Calu3 (cell line): ENCODE measurements at places on chromosomes 4 and X.
A peak's percentile ranks its signal among the peaks of the same experiment; 100 is the strongest.

DNA sequence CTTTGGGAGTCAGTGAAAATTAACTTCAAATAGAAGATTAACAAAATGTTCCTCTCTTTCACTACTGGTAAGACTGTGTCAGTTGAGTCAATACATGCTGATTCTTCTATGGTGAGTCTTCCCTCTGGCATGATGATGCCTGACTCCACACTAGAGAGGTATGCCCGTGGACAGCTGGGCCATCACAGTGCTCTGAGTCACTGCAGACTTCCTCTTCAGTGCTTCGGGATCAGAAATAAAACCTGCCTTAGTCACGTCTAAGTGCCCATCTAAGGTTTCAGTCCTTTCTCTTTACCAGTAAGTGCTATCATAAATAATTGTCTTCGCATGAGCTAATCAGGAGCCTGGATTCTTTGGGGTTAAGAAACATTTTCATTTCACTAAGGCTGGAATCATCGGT lies 1.6 kb upstream of the ASB5 start:
- peak; percentile 24 for DNase-seq

- no peak for DNase-seq
Measured at GRCh38 chr4:140641789-140642439, 73.2 kb upstream of the UCP1 start.

- DNase-seq = peak; percentile 22
Measured at GRCh38 chr4:109701566-109702410, 1.5 kb downstream of the CASP6 start.

GRCh38 chrX:12309744-12310076 lies 171.4 kb downstream of the FRMPD4 start:
- DNase-seq = no peak

- DNase-seq = no peak
Measured at GRCh38 chrX:151704041-151704663, 8.9 kb downstream of the PRRG3 start.

DNA sequence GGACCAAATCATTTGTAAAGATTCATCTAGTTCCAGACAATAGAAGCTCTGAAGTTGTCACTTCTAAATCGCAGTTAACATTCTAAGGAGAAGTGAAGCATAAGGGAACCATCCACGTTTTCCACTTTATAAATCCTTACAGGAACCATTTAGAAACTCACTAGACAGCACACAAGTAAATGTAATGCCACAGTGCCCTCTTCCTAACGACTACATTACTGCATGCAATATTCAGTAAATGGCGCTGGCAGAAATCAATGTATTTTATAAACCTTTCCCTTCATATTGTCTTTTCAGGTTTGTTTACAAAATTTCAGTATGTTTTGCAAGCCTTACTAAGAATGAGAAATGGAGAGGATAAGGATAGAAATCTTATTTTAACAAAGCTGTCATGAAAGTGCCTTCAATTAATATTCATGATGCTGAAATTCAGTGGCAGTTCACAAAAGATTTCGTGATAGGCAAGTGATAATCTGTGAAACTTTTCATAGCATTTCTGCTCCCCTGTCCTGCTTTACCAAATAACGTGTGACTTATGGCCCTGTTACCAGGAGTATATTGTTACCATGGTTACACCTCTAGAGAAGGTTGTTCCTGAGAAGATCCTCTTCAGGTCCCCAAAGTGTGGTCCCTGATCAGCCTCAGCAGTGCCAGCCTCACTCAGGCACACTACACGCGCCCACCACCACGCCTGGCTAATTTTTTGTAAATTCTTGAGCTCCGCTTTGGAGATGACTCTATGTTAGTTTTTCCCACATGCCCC lies 54.2 kb downstream of the TMA16 start:
- DNase-seq = peak; percentile 18

GRCh38 chrX:133374874-133375387 lies 40.4 kb downstream of the GPC4 start:
- no peak for DNase-seq

DNA sequence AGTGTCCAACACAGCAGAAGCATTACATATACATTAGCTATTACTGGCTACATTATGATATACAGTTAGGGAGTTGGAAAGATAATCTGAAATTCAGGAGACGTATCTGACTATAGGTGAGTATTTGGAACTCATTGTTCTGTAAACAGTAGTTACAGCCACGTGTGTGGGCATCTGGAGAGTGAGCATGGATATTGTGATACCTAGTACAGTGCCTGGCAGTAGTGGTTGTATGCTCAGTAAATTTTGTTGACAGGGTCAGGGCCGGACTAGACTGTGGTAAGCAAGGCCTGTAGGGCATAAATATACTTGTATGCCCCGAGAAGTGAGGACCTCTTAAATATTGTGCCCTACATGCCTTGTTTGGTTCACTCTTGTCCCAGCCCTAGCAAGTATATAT lies 2.9 kb downstream of the F9 start:
- DNase-seq = no peak

- no peak for DNase-seq
Measured at GRCh38 chrX:63784346-63784901, 590 bp downstream of the ARHGEF9 start.

DNA sequence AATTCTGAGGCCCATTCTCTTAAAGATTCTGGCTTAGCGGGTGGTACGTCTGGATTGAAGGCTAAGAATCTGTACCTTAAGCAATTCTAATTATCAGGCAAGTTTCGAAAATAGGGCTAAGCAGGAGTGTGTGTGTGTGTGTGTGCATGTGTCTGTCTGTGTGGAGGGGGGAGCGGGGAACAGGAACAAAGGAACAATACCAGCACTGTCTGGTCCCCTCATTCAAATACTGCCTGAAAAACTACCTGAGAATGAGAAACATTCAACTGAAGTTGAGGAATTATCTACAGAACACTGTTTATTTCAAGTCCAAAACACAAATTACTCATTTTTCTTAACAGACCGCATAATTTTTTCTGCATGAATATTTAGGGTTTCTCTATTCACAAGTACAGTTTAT lies 18.6 kb downstream of the PGRMC2 start:
- no peak for DNase-seq

DNA sequence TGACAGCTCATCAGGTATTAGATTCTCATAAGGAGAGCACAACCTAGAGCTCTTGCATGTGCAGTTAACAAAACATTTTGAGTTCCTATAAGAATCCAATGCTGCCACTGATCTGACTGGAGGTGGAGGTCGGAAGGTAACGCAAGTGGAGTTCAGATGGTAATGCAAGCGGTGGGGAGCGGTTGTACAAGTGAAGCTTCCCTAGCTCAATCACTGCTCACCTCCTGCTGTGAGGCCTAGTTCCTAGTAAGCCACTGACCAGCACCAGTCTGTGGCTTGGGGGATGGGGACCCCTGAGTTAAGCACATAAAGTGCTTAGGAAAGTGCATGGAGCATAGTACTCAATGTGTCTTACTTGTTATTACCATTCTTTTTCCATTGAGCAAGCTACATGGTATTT lies 983.2 kb upstream of the IGFBP7 start:
- no peak for DNase-seq

- peak; percentile 47 for DNase-seq
Measured at GRCh38 chrX:39772057-39772832, 325.5 kb downstream of the BCOR start.

DNA sequence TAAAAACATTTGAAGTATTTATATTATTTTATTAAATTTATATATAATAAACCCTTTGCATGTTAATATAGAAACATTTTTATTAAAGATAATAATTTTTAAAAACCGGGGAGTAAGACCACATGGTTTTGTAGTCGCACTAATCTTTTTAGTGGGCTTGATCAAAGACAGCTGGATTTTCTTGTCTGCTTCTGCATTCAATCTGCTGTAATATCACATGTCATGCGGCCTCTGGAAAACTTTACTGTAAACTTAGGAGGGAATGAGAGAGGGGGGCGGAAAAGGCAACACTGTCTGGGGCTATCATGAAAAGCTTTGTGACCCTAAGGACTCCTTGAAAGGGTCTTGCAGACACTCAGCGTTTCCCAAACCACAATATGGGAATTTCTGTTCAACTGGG lies 62.8 kb upstream of the NLGN4X start:
- no peak for DNase-seq

- peak; percentile 3 for DNase-seq
Measured at GRCh38 chr4:71259911-71260331, 78.9 kb upstream of the SLC4A4 start.

DNA sequence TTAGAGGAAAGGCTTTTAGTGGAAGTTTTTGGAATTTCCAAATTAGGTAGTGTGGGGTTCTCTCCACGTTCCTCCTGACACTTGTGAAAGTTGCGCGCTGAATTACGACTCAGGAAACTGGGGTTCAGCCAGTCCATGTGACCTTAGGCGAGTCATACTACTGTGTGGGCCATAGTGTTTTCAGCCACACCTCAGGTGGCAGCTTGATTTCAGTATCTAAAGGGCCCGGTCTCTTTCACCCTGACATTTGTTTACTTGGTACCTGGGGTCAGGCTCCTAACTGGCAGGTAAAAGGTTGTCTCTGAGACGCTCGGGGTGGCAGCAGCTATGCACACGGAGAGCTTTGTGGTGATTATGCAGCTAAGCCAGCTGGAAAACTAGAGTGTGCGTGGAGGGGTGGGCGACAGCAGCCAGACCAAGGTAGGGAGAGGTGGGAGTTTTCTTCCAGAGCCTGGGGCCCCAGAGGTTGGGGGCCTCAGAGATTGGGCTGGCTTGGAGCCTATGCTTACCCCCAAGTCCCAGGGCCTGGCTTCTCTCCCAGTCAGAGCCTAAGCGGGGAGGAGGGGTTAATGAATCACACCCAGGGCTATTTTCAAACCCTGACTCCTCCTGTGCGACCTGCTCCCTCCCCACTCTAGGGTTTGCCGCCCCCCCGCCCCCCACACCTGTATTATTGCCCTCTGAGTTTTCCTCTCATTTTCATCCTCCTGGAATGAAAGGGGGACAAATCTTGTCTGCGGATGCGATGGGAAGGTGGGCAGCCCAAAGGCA lies 47.2 kb downstream of the STARD8 start:
- no peak for DNase-seq

DNA sequence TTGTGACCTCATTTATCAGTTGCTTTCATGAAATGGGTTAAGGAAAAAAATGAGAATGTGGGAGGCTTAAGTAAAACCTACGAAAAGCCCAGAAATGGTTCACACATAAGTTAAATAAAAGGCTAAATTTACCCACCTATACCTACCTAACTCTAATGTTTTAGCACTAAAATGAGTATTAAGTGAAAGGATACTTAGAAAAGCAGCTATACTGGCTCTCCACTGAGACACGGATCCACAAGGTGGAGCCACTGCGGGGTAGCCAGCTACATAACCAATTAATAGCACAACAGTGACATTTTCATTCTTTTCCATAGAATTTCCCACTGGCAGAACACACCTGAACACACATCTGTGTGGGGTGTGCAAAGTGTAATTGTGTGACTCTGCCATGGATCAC lies 101.9 kb downstream of the MAML3 start:
- DNase-seq = peak; percentile 42

GRCh38 chr4:26589705-26590104 lies 5.8 kb downstream of the TBC1D19 start:
- DNase-seq = no peak

DNA sequence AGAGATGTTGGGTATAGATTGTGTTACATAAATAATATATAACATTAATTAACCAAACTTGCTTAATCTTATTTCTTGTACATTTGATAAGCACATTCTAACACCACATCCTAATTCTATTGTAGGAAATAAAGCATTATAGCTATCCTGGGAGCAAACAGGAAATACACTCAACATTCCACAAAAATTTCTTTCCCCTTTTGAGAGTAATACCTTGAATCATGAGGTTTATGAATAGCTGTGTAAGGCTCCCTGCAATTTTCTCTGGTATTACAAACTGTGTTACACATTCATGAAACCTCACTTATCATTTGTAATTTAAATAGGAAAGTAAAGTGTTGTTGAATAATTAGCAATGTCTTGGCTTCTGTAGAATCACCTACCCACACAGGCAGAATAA lies 95.1 kb downstream of the TMEM47 start:
- DNase-seq = no peak

GRCh38 chr4:108590776-108591175 lies 29.6 kb upstream of the RPL34 start:
- DNase-seq = no peak

DNA sequence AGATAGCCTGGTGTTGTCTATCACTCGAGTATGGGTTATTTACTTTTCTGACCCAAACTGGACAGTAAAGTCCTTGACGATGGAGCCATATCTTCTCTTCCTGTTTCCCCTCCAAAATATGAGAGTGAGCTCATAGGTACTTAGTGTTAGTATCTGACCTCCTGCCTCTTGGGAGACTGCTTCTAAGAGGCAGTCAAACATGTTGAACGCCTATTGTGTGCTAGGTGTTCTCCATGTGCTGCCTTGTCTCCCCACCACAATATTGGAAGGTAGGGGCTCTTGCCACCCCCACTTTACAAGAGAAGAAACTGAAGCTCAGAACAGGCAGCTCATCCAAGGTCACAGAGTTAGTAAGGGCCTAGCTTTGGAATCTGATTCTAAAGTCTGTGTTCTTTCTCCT lies 8.3 kb downstream of the EFNB1 start:
- DNase-seq = no peak

GRCh38 chrX:44871114-44871645 lies 1.8 kb upstream of the KDM6A start:
- DNase-seq = peak; percentile 32

DNA sequence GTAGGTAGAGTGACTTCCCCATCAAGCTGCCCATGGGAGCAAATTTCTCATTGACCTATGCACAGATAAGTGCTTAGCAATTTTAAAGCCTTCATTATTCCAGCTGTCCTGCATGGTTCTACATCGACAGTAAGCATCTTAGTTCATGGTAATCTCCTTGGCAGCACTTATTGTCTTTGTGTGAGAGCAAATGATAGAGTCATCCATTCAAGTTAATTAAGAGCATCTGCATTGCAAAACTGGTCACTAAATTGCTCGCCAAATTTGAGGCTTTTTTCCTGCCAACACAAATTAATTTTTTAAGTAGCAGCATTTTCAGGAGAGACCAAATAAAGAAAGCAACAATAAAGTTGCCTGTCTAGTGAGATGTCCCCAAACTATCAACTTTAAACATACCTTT lies 76.7 kb downstream of the SH3BGRL start:
- no peak for DNase-seq

GRCh38 chr4:42350611-42351182 lies 46.6 kb upstream of the SHISA3 start:
- DNase-seq = no peak

GRCh38 chrX:47475476-47475875 lies 7.5 kb downstream of the ZNF41 start:
- DNase-seq = no peak
